ENCODE measurements at places on chromosomes 12 and 14. TPM values are rescaled to one million over a fixed set of nuclear protein-coding genes. Genes with fewer than 3 reads are reported as not detected.

GRCh38 chr14:68111097-68111852 is 291.7 kb downstream of the RAD51B start:
- H3K27me3 ChIP-seq, result no peaks in the 10 kb centered on the region
- H3K4me3 ChIP-seq, result no peak overlapping the region
- DNase-seq, result no peak
- no peaks in the 10 kb centered on the region for H3K4me1 ChIP-seq
- no peak overlapping the region for H3K27ac ChIP-seq

GRCh38 chr12:76694369-76694768 is 69.5 kb upstream of the ZDHHC17 start:
- no peak overlapping the region for H3K27ac ChIP-seq
- H3K4me3 ChIP-seq, result no peak overlapping the region
- no peak for DNase-seq

OR4E2 gene
- not detected for total RNA-seq

DNA sequence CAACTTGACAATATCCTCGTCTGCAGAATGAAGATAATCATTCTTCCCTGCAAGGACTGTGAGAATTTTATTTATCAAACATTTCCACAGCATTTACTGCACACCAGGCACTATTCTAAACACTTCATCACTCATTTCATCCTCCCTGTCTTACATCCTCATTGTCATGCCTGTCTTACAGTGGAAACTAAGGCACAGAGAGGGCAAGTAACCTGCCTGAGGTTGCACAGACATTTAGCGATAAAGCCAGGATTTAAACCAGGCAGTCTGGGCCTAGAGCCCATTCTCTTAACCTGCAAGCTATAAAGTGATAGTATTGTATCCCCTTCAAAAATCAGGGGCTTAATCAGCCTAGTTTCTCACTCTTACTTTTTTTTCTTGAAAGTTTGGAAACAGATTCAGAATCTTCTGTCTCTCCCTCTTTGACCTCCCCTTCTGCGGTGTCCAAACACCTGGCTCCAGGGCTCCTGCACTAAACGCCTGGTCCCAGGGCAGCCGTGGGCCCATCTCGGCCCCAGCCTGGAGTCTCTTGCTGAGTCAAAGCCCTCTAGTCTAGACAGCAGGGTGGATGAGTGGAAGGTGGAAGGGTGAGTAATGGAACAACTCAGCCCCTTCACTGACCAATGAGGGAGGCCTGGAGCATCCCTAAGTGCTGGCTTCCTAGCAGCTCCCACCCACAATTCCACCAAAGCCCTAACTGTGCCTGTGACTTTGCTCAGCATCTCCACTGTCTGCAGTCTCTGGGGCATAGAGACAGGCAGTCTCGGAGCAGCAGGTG is 12.5 kb downstream of the ISM2 start:
- no peak overlapping the region for H3K27ac ChIP-seq
- H3K36me3 ChIP-seq, result no peaks in the 10 kb centered on the region
- H3K4me3 ChIP-seq, result no peak overlapping the region
- no peaks in the 10 kb centered on the region for H3K27me3 ChIP-seq

All from tibial nerve (tissue), 4 donors.